ENCODE measurements at places on chromosomes 4 and X.

- H3K27ac ChIP-seq = no peak overlapping the region
- H3K27me3 ChIP-seq = no peaks in the 10 kb centered on the region
- H3K36me3 ChIP-seq = no peaks in the 10 kb centered on the region
- no peak overlapping the region for H3K4me3 ChIP-seq
These were observed 225.3 kb downstream of the PPP3CA start for GRCh38 chr4:101122019-101122418.

GRCh38 chrX:70762285-70762684 lies 146.2 kb downstream of the TEX11 start:
- no peaks in the 10 kb centered on the region for H3K36me3 ChIP-seq
- no peak overlapping the region for H3K27ac ChIP-seq
- DNase-seq = no peak
- no peaks in the 10 kb centered on the region for H3K27me3 ChIP-seq
- H3K4me3 ChIP-seq = no peak overlapping the region
- H3K4me1 ChIP-seq = no peaks in the 10 kb centered on the region

DNA sequence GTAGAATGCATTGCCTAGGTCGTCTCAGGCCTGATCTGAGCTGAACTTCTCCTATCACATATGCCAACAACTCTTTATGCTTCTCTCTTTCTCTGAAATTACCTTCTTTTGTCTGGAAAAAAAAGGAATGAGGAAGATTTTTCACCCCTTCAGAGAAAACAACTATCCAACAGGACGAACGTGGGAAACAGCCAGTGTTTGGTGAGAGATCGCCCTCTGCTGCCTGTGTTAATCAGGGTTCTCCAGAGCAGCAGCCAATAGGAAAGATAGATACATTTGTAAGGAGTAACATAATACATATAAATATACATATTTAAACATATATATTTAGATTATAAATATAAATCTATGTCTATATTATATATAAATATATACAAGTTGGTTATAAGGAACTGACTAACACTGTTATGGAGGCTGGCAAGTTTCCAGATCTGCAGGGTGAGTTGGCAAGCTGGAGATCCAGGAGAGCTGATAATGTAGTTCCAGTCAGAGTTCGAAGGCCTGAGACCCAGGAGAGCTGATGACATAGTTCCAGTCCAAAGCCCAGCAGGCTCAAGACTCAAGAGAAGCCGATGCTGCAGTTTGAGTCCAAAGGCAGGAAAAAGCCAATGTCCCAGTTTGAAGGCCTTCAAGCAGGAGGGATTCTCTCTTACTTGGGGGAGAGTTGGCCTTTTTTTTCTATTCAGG lies 13.3 kb downstream of the CETN2 start:
- no peak for DNase-seq
- H3K4me3 ChIP-seq = no peak overlapping the region
- no peaks in the 10 kb centered on the region for H3K4me1 ChIP-seq
- H3K36me3 ChIP-seq = no peaks in the 10 kb centered on the region

DNA sequence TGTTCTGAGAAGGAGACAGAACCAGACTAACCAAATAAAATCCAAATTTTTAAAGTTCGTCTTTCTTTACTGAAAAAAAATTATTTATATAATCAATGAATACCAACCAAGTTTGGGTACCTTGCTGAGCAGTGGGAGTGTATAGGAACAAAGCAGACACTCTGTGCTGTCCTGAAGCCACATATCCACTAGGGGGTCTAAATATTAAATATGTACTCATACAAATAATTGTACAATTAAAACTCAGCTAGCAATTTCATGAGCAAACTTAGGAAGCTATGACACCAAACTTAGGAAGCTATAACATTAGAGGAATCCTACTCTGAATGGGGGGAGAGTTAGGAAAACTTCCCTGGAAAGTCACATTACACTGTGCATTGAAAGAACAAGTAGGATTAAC lies 582.0 kb upstream of the EPHA5 start:
- no peak overlapping the region for H3K4me3 ChIP-seq
- no peaks in the 10 kb centered on the region for H3K4me1 ChIP-seq
- no peaks in the 10 kb centered on the region for H3K36me3 ChIP-seq
- no peaks in the 10 kb centered on the region for H3K27me3 ChIP-seq

GRCh38 chr4:5465529-5465928 lies 242.8 kb downstream of the EVC2 start:
- no peaks in the 10 kb centered on the region for H3K4me1 ChIP-seq
- H3K36me3 ChIP-seq = no peaks in the 10 kb centered on the region
- no peak for DNase-seq
- no peaks in the 10 kb centered on the region for H3K27me3 ChIP-seq

All from Peyer's patch (tissue), 4 donors.